AML-193 (cell line): ENCODE measurements at places on chromosomes 13 and 19.

GRCh38 chr13:99978799-99979452 lies 2.7 kb upstream of the ZIC2 start:
- no peak for DNase-seq

GRCh38 chr13:74705438-74705837 lies 571.2 kb upstream of the KLF12 start:
- no peak for DNase-seq

DNA sequence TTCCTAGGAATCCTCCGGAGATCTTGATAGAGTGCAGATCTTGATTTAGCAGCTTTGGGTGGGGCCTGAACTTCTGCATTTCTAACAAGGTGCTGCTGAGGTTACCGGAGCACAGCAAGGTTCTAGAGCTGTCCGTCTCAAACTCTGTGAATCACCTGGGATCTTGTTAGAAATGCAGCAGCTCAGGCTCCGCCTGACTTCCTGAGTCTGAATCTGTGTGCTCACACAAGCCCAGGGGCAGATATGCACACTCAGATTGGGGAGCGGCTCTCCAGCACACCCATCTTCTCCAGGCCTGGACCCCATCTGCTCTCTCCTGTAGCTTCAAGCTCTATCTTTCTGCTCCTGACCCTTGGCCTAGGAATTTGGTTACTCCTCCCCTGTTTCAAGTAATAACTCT lies 3.5 kb upstream of the TEX26 start:
- DNase-seq = no peak

GRCh38 chr19:30662211-30662861 lies 290.2 kb downstream of the ZNF536 start:
- no peak for DNase-seq

GRCh38 chr19:38392707-38393308 lies 4.3 kb downstream of the SPRED3 start:
- no peak for DNase-seq

DNA sequence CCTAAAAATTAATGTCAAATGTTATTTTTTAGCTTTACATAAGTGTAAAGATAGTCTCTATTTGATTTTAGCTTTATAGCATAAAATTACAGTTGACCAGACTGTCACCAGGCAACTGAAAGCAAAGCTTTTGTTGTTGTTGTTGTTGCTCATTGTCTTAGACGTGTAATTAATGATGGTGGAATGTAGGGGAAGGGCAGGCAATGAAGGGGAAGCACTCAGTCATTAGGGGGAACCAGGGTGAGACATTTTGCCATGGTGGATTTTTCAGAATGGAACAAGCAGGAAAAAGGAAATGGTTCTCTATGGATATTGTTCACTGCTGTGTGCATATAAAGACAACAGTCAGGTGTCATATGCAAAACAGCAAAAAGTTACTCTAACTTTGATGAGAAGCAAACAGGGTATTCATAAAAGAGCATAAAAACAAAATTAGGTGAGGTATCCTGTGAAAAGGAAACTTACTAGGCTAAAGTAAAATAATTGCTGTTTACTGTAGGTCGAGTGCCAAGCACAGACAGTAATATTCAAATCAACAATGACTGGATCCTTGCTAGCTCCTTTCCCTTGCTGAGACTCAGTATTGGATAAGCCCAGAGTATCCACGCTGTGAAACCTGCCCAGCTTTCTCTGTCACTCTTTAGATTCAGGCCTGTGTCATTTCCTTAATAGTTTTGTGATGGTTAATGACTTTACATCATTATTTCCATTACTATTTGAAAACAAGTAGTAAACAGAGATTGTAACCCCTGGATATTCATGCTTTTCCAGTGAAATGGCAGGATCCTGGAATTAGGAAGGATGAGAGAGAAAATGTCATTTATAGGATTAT lies 110.5 kb downstream of the LRCH1 start:
- DNase-seq = no peak

- peak; percentile 83 for DNase-seq
Observed at GRCh38 chr19:3365836-3366752, at the start of gene NFIC. Gene NFIC, plus strand, starts transcription at chr19:3366583. Its CDS starts 54 bp downstream, at chr19:3366637.

- no peak for DNase-seq
Observed at GRCh38 chr13:59780058-59780457, 383.7 kb downstream of the DIAPH3 start.

- DNase-seq = peak; percentile 43
Observed at GRCh38 chr19:14370169-14370939, 10.9 kb upstream of the ADGRE5 start.

GRCh38 chr13:85853901-85854663 lies 54.9 kb upstream of the SLITRK6 start:
- DNase-seq = no peak

- DNase-seq = no peak
Observed at GRCh38 chr19:39082745-39083598, 1.2 kb upstream of the ACP7 start.

DNA sequence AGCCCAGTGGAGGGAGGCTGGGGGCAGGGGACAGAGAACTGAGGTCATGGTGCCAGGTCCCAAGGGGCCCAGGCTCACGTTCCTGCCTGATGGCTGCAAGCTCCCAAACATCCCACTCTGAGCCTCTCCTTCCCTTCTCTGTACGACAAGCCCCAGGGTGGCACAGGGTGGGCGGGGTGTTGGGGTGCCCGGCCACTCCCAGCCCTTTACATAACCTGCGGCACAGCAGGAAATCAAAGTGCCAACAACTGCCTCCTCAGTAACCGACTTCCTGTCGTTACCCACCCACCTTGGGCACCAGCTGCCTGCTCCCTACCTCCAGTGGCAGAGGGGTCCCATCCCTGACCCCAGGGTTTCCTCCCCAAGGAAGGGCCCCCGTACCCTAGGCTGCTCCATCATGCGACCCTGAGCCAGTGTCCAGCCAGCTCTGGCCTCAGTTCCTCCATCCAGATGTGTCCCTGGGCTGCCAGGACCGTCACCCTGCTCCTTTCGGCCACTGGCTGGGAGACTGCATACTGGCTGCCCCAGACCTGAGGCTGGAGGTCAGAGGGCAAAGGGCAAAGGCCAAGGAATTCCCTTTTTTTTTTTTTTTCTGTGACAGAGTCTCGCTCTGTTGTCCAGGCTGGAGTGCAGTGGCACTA lies 27.7 kb upstream of the NFIC start:
- DNase-seq = no peak

- DNase-seq = no peak
Observed at GRCh38 chr13:110937511-110938285, 22.8 kb upstream of the ANKRD10 start.

DNA sequence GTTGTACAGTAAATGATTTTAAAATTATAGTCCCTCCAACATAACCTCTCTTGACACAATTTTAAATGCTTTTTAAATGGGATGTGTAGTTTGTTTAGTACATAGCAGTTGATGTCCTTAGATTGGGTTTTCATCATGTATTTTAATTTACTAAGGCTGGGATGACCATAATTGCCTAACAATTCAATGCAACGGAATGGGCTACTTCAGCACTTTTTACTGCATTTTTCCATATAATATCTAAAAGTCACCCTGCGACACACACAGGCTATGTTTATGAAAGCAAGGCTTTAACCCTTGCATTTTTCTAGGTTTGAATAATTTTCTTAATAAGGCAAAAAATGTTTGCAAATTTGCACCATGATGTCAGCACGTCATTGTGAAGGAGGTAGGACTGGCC lies 321.0 kb downstream of the DLEU7 start:
- no peak for DNase-seq

- no peak for DNase-seq
Observed at GRCh38 chr19:51282335-51282734, 29.1 kb upstream of the IGLON5 start.

GRCh38 chr13:40547591-40548315 lies 118.7 kb downstream of the FOXO1 start:
- no peak for DNase-seq

GRCh38 chr13:99362362-99362761 lies 55.2 kb upstream of the GPR183 start:
- DNase-seq = no peak

DNA sequence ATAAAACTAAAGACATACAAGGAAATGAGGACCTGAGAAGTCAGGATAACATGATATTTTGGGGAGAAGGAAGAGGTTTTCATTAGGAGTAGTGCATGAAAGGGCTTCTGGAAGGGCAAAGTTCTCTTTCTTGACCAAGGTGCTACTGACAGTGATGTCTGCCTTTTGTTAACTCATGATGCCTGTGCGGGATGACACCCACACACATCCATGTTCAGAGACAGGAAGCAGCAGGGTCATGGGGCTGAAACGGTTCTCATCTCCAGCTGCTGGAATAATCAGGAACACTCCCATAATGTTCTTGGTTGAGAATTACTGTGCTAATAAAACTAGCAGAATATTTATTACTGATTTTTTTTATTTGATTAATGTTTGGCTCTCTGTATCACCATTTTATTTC lies 29.1 kb downstream of the KCNC3 start:
- DNase-seq = no peak

GRCh38 chr19:11447347-11448262 lies 12.2 kb downstream of the PRKCSH start:
- DNase-seq = no peak

DNA sequence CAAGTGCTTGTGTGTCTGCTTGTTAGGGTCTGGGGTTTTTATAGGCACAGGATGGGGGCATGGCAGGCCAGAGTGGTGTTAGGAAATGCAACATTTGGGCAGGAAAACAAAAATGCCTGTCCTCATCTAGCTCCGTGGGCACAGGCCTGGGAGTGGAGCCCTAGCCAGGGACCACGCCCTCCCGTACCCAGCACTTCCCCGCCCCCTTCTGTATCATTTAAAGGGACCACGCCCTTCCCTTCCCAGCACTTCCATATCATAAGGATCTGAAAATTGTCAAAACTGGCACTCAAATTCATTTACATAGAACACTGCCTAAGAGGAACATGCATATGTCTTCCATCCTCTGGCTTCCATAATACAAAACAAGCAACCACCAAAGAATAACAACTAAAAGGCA lies 185.8 kb downstream of the B3GLCT start:
- DNase-seq = no peak

GRCh38 chr13:43872181-43872580 lies 7.4 kb downstream of the CCDC122 start:
- DNase-seq = no peak

- peak; percentile 77 for DNase-seq
Observed at GRCh38 chr13:46831588-46832194, 34.7 kb upstream of the ESD start.

DNA sequence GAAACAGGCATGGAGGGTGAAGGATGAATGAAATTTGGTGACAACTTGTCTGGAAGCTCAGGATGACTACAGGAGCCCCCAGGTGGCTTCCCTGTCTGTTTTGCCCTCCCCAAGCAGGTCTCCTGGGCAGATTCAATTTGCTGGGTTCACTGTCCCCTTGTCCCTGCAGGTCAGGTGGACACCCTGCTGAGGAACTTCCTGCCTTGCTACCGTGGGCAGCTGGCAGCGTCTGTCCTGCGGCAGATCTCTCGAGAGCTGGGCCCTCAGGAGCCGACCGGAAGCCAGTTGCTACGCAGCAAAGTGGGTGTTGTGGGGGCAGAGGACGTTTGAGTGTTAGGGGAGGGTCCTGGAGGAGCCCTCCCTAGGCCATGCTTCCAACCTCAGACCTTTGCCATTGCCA lies 19.1 kb downstream of the PGLS start:
- no peak for DNase-seq

DNA sequence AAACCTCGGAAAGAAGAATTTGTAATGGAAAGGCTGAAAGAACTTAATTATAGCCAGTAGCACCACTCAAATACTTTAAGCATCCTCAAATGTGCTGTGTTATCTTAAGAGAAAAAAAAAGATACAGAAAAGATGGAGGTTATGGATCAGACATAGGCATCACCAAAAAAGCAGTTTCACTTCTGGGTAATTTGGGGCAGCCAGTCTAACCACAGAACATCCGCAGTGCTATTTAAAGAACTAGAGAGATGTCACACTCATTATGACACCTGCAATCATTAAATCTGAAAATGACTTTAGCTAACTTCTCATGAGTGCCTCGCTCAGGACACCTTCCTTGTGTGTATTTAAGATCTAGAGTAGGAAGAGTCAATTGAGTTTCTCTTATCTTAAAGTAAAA lies 211.8 kb downstream of the RBM26 start:
- no peak for DNase-seq

DNA sequence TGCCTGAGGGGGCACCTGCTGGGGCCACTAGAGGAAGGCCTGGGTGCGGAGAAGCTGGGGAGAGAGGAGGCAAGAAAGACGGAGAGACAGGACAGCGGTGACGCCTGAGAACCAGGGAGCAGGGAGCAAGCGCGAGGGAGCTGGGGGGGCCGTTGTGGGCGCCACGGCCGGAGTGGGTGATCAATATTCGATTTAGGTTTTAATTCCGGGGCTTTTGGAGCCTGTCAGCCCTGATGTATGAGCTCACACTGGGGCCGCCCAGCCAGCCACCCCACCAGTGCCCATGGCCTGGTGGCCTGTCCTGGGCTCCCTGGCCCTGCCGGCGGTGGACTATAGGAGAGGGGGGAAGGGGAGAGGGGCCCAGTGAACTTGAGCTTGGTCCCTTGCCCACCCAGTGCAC lies 8.7 kb upstream of the ERFL start:
- DNase-seq = no peak

GRCh38 chr13:96968027-96968426 lies 26.2 kb downstream of the OXGR1 start:
- no peak for DNase-seq

GRCh38 chr13:110501188-110501587 lies 60.3 kb downstream of the RAB20 start:
- no peak for DNase-seq
